ENCODE measurements at places on chromosomes 3 and 15.
A peak's percentile ranks its signal among the peaks of the same experiment; 100 is the strongest.

- peak overlapping the region; percentile 66 for H3K27ac ChIP-seq
- H3K4me3 ChIP-seq = no peak overlapping the region
- H3K36me3 ChIP-seq = no peaks in the 10 kb centered on the region
- H3K27me3 ChIP-seq = no peaks in the 10 kb centered on the region
- DNase-seq = peak; percentile 74
Measured at GRCh38 chr3:108053067-108053466, 37.8 kb downstream of the CD47 start.

DNA sequence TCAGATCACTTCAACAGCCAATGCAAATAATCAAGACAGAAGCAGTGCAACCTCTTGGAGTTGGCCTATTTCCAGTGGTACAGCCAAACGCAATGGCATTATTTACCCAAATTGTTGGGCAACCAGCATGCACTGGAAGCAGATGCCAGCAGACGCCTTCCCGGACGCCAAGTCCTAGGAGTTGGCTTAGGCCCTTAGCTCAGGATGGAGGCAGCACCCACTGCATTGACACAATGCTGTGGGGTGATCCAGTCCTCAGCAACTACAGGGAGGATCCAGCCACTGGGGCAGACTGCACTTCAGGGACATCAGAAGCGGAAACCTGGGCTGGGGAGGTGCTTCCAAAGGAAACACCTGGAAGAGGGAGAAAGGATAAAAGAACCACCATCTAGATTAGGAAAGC lies 290.4 kb downstream of the FAM43A start:
- H3K4me1 ChIP-seq = no peaks in the 10 kb centered on the region
- H3K27ac ChIP-seq = no peak overlapping the region
- H3K4me3 ChIP-seq = no peak overlapping the region
- no peaks in the 10 kb centered on the region for H3K27me3 ChIP-seq

DNA sequence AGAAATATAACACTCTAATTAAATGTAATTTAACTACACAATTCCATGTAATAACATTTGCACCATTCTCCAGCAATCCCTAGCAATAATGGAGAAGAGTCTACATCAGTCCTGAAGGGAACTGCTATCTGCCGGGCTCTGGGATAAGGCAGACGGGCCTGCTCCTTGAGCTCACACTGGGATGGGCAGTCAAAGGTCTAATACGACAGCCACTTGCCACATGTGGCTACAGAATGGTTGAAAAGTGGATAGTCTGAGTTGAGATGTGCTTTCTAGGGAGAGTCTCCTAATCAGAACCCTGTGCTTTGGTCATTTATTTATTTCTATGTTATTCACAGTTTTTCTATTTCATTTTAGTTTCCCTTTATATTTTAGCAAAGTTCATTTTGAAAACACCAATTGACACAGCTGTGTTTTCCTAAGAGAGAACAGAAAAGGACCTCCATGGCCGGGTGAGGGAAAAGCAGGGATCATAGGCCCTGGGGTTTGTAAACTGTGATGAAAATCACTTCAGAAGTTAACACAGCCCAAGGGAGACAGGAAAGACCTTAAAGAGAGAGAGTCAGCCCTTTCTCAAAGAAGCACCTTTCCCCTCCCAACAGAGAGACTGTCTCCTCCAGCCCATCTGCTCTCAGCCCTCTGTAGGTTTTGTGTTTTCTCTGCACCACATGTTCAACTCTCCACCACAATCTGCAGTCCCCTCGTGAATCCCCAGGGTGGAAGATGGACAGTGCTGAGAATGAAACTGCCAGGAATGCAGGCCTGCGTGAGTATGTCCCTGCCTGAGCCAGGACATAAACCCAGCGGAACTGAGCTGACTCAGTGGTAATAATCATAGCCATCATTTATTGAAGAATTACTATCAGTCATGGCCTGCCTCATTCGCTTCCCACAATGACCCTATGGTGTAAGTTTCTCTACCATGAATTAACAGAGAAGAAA lies 11.6 kb downstream of the FSIP1 start:
- H3K27me3 ChIP-seq = no peaks in the 10 kb centered on the region
- peak overlapping the region; percentile 35 for H3K4me3 ChIP-seq
- no peaks in the 10 kb centered on the region for H3K4me1 ChIP-seq
- peak overlapping the region; percentile 0 for H3K27ac ChIP-seq

DNA sequence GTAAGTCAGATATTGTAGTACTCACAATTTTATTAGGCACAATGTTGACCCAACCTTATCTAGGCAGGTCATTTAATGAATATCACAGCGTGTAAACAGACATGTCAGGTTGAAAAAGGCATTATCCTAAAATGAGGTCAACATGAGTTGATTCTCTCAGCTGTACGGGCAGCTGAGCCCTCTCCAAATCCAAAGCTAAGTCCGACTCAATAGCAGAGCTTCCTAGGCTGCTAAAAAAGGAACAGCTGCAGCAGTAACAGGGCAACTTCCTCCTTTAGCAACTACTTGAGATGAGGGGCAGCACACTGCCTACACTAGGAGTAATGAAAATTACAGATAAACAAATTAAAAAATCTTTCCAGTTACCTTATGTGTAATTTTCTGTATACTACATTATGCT lies 189.2 kb downstream of the CADM2 start:
- H3K4me1 ChIP-seq = no peaks in the 10 kb centered on the region
- H3K27me3 ChIP-seq = no peaks in the 10 kb centered on the region
- no peak for DNase-seq
- no peak overlapping the region for H3K27ac ChIP-seq
